Thyroid gland (tissue), 4 donors: ENCODE measurements at places on chromosomes 5 and 9. TPM values are rescaled to one million over a fixed set of nuclear protein-coding genes. Genes with fewer than 3 reads are reported as not detected.

- no peaks in the 10 kb centered on the region for H3K27me3 ChIP-seq
- DNase-seq: peak; percentile 51
- no peaks in the 10 kb centered on the region for H3K36me3 ChIP-seq
Measured at GRCh38 chr5:158485604-158486081, 614.1 kb downstream of the EBF1 start.

GRCh38 chr9:6581253-6581652, 64.3 kb downstream of the GLDC start:
- no peaks in the 10 kb centered on the region for H3K27me3 ChIP-seq
- H3K36me3 ChIP-seq: no peaks in the 10 kb centered on the region
- no peak for DNase-seq
- no peak overlapping the region for H3K27ac ChIP-seq

DNA sequence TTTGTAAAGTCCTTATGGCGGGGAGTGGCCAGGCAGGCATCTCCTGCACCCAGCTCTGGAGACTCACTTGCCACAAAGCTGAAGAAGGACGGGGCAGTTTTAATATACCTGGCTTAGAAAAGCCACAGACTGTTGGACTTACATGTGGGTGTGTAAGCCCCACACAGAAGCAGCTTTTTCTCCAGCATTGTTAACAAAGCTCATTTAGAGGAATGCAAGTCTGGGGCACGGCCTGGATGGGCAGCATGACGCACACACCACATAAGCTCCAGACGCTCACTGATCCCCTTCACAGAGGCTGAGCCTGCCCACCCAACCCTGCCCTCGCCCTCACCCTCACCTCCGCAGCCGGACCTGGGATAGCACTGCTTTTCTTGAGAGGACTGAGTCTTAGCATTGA, 58.0 kb upstream of the PDE8B start:
- H3K4me1 ChIP-seq: no peaks in the 10 kb centered on the region
- no peak overlapping the region for H3K27ac ChIP-seq
- no peaks in the 10 kb centered on the region for H3K36me3 ChIP-seq
- H3K4me3 ChIP-seq: no peak overlapping the region

- DNase-seq: no peak
- no peak overlapping the region for H3K27ac ChIP-seq
- H3K27me3 ChIP-seq: no peaks in the 10 kb centered on the region
Measured at GRCh38 chr9:22514871-22515270, 68.2 kb downstream of the DMRTA1 start.

DNA sequence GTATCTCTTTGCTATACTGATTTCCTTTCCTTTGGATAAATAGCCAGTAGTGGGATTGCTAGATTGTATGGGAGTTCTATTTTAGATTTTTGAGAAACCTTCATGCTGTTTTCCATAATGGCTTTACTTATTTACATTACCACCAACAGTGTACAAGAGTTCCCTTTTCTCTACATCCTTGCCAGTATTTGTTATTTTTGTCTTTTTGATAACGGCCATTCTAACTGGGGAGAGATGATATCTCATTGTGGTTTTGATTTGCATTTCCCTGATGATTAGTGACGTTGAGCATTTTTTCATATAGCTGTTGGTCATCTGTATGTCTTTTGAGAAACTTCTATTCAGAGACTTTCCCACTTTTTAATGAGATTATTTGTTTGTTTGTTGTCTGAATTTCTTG, 25.8 kb downstream of the NADK2 start:
- no peak overlapping the region for H3K27ac ChIP-seq
- no peak overlapping the region for H3K4me3 ChIP-seq
- DNase-seq: no peak
- H3K4me1 ChIP-seq: no peaks in the 10 kb centered on the region
- H3K27me3 ChIP-seq: no peaks in the 10 kb centered on the region

DNA sequence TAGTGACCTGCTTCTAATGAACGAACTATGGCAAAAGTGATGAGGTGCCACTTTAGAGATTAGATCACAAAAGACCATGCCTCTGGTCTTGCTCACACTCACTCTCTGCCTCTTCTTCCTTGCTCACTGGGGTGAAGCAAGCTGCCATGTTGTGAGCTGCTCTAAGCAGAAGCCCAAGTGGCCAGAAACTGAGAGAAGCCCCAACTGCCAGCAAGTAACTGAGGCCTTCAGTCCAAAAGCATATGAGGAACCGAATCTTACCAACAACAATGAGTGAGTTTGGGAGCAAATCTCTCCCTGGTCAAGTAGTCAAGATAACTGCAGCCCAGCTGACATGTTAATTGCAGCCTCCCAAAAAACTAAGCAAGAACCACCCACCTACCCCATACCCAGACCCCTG, 126.0 kb upstream of the ACO1 start:
- no peaks in the 10 kb centered on the region for H3K36me3 ChIP-seq
- H3K27ac ChIP-seq: no peak overlapping the region
- H3K4me3 ChIP-seq: no peak overlapping the region
- H3K27me3 ChIP-seq: no peaks in the 10 kb centered on the region
- H3K4me1 ChIP-seq: no peaks in the 10 kb centered on the region

DNA sequence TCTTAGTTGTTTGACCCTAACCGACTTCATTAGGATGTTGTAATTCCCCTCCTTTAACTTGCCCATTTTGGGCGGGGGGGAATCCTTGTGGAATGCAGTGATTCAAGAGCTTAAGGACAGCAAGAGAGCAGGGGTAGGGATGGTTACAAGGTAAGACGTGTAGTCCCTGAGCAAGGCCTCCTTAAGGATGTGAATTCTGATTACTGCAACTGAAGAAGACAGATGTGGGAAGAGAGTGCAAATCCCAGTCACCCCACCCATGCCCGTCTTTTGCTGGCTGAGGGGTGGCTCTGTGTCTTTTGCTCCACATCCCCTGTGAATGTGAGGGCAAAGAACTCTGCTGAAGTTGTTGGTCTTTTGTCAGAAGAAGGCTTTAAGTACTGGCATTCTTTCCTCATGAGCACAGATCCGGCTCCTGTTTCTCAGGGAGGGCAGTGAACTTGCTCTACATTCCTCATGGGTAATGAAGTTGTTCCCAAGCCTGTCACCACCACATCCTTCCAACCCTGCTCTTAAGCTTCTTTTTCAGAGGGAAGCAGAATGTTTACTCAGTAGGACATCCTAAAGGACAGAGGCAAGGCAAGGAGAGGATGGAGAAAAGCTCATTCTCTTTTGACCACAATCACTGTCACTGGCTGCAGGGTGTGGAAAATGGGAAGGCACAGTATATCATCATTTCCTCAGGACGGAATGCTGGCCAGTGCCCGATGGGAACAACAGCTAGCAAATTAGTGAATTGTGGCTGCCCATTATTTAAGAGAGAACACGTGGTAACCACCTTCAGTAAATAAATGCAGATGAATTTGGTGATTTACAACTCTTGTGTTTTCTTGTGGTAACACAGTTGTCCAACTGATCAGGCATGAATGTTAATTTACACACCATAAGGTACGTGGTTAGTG, 61.5 kb downstream of the RAI14 start:
- H3K27ac ChIP-seq: no peak overlapping the region
- peaks cover 11% of the 10 kb centered on the region for H3K4me1 ChIP-seq
- H3K27me3 ChIP-seq: no peaks in the 10 kb centered on the region
- no peaks in the 10 kb centered on the region for H3K36me3 ChIP-seq
- no peak overlapping the region for H3K4me3 ChIP-seq

DNA sequence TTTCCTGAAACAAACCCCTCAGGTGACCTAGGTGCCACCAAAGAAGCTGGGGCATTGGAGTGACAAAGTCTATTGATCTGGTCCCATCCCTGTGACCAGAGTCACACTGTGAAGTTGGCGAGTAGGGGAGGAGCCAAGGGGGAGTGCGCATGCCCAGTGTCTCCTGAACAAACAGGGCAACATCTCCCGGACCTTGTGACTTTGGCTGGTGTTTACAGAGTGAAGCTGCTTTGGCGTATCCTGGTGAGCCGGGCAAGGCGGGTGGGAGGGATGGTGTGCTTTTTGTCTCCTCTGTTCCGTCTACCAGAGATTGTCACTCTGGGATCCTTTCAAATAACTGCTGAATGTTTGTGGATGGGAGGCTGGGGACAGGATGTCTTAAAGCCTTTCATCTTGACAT, 204.5 kb downstream of the HSPA4 start:
- H3K4me3 ChIP-seq: no peak overlapping the region
- no peaks in the 10 kb centered on the region for H3K4me1 ChIP-seq
- H3K36me3 ChIP-seq: no peaks in the 10 kb centered on the region
- no peak for DNase-seq

GRCh38 chr5:129459450-129459776, 685 bp upstream of the ADAMTS19 start:
- H3K4me3 ChIP-seq: no peak overlapping the region
- H3K4me1 ChIP-seq: peaks cover 4% of the 10 kb centered on the region
- no peaks in the 10 kb centered on the region for H3K36me3 ChIP-seq

DNA sequence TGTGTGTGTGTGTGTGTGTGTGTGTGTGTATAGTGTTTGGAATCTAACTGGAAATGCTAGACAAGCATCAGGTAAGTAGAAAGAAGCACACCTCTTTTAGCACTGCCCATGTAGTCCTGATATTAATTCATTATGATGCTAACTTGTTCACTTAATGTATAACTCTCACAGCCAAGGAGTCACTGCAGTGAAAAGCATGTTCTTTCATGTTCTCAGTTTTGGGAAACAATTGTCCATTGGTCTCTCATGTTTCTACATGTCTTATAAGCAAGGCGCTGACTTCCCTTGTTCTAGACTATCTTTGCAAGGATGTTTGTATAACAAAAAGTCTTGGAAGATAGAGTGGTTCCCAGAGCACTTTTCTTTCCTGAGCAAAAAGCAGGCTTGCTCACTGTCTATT, 148.8 kb upstream of the TNPO1 start:
- no peaks in the 10 kb centered on the region for H3K27me3 ChIP-seq
- no peaks in the 10 kb centered on the region for H3K36me3 ChIP-seq
- DNase-seq: no peak

GRCh38 chr5:163401271-163401670, 36.1 kb upstream of the CCNG1 start:
- no peak for DNase-seq
- no peaks in the 10 kb centered on the region for H3K4me1 ChIP-seq
- no peak overlapping the region for H3K4me3 ChIP-seq

DNA sequence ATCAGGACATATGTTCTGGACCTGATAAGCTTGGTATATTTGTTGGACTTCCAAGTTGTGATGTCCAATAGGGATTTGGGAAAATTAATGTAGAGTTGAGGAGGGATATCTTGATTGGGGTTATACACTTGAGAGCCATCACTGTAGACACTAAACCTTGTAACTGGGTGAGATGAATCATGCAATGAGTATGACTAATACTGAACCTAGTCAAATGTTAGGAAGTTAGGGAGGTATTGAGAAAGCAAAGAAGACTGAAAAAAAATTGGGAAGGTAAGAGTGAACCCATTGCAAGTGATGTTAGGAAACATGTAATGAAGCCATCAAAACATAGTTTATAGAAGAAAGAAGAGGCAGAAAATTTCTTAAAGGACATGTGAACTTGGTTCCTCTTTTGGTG, 668.4 kb upstream of the CDH9 start:
- no peak overlapping the region for H3K27ac ChIP-seq
- DNase-seq: no peak
- no peak overlapping the region for H3K4me3 ChIP-seq
- H3K27me3 ChIP-seq: no peaks in the 10 kb centered on the region
- H3K36me3 ChIP-seq: no peaks in the 10 kb centered on the region
- no peaks in the 10 kb centered on the region for H3K4me1 ChIP-seq

DNA sequence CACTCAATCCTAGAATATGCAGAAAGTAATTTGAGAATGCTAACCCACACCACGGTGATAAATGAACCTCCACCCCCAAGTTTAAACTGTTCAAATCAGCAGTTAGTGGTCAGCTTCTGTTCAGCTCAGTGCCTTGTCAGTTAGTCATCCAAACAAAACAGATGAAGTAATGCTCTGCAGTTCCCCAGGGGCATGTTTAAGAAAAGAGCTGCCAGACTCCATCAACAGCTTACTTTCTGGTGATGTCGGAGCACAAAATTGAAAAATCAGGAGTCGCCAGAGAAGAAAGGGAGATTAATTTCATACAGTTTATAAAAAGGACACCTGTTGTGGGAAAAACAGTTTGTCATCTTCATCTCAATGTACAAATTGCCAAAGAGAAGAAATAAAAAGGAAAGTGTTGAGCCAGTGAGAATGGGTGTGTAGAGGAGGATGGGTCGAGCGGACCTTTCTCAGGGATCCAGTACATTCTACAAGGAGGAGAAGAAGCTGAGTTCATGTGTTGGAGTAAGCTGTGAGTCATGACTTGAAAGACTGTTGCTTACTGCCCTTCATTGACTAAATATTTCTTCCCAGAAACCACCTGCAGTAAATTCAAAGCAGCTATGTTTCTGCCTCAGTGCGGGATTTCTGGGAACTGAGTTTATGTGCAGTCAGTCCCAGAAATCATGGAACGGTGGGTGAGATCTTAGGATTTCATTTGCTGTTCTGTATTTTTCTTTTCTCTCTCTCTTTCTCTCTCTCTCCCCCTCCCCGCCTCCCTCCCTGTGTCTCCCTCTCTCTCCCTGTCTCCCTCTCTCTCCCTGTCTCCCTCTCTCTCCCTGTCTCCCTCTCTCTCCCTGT, 13.7 kb downstream of the TRIO start:
- H3K27ac ChIP-seq: no peak overlapping the region
- no peak for DNase-seq
- no peaks in the 10 kb centered on the region for H3K4me1 ChIP-seq
- no peak overlapping the region for H3K4me3 ChIP-seq
- no peaks in the 10 kb centered on the region for H3K36me3 ChIP-seq
- no peaks in the 10 kb centered on the region for H3K27me3 ChIP-seq

The CACFD1 gene
- 21.4 TPM for total RNA-seq

The KCNN2 gene
- not detected for total RNA-seq

The SOHLH1 gene
- total RNA-seq: not detected
